ENCODE measurements at places on chromosomes 5 and 9.

DNA sequence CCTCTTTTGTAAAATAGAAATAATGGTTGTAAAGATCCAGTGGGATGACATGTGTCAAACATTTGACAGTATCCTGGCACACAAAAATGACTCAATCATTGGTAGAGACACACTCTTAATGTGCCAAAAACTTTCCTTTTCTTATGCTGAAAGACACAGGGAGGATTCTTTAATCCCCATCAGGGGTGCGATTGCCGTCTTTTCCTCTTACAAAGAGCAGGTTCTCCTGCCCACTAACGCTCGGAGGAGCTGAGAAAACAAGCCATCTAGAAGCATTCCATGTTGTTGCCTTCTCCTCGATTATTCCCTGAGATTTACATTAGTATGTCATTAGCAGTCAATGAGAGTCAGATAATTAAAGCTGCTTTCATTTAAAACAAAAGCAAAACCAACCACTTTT is 342.6 kb upstream of the CCNH start:
- no peak for DNase-seq

DNA sequence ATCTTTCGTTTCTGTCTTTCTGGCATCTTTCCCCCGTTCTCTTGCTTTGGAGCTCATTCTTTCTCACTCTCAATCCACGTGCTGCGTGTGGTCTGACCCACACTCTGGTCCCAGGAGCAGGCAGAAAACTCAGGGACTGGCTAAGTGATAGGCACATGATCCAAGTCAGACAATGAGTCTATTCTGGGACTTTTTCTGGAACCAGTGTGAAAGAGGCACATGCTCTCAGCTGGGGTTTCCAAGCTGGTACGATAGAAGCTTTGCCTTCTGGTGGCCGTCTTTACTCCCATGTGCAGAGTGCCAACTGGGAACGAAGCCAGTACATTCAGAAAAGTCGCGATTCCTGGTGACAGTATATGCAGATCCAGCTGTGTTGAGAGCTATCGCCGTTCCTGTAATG is 94.4 kb downstream of the PDZD2 start:
- no peak for DNase-seq

- DNase-seq = no peak
Measured at GRCh38 chr9:108746864-108747263, 108.9 kb downstream of the ACTL7B start.

- no peak for DNase-seq
Measured at GRCh38 chr5:158709279-158709678, 390.4 kb downstream of the EBF1 start.

GRCh38 chr9:60545878-60546385 is 368.3 kb upstream of the SPATA31A5 start:
- DNase-seq = no peak

GRCh38 chr9:83930881-83931280 is 9.6 kb upstream of the KIF27 start:
- no peak for DNase-seq

- DNase-seq = no peak
Measured at GRCh38 chr5:157812086-157812485, 46.9 kb downstream of the CLINT1 start.

DNA sequence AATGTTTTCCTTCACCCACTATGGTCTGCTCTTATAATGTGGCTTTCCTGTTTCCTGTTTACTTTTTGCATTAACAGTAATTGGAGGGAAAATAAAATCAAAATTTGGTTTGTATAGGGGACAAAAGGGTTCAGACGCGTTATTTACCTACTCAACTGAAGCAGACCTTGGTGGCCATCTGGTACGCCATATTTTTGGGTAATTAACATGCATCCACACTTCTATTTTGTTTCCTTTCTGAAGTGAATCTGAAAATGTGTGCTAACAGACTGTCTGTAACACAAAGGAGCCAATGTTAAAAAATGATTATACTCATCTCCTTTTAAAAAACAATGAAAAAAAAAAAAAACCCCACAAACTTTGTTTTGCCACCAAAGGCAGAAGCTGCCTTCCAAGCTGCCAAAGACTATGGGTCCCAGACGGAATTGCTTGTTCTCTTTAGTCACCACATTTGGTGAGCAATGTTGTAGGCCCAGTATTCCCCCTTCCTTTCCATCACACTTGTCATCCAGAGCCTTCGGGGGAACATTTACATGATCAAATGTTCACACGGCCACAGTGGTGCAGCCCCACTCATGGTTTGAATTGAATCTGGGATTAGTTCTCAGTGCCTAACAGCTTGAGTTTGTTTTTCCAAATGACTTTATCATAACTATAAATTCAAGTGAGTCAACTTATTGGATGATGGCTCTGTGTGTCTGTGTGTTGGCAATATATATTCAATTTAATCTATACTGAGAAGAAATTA is 323.7 kb upstream of the CD180 start:
- no peak for DNase-seq

Data from amniotic stem cell (primary cell).